Activated naive CD4-positive, alpha-beta T cell treated with anti-CD3 and anti-CD28 coated beads, Interleukin-2, amount 50 U/mL, for 72 hours (primary cell): ENCODE measurements at places on chromosomes 7 and 10.
A peak's percentile ranks its signal among the peaks of the same experiment; 100 is the strongest.

- DNase-seq = peak; percentile 56
These were observed 844 bp upstream of the KAT6B start for GRCh38 chr10:74825371-74826141.

- DNase-seq = no peak
These were observed at the start of gene CUZD1 for GRCh38 chr10:122845783-122846332. TSS of gene CUZD1 (minus strand) at chr10:122845857. CDS start at chr10:122845843, 14 bp downstream.

GRCh38 chr7:102823390-102824119 lies 74.8 kb downstream of the FAM185A start:
- no peak for DNase-seq

DNA sequence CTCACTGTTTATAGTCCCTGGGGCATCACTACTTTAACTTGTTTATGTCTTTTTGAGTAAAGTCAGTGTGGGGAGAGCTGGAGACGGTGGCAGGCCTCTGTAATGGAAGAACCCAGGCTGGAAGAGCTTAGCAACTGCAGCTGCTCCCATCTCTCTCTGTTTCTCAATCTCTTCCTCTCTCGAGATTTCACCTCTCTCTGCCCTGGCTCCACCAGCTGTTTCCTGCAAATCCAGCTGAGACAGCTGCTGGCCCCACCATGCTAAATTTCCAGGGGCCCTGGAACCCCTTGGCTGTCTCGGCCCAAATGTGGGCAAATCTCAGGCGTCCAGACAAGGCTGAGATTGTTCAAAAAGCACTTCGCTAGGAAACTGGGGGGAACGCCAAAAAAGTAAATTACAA lies 25.8 kb upstream of the SLF2 start:
- peak; percentile 11 for DNase-seq

GRCh38 chr7:38185395-38186307 lies 7.6 kb downstream of the STARD3NL start:
- no peak for DNase-seq

DNA sequence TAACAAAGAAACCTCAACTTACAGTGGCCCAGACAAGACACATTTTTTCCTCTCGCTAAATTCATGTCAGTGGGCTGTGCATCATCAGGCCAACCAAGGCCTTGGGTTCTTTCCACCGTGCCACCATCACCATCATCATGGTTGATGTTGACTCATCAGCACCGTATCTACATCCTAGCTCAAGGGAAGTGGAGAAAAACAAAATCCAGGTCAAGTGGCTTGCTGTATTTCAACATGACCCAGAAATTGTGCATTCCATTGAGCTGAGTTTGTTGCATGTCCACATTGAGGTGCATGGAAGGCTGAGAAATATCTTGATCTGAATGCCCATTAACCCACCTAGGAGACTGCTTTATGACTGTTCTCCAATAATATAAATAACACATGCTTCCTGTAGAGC lies 312.4 kb upstream of the CDC14C start:
- no peak for DNase-seq

GRCh38 chr10:5603091-5603847 lies 63.1 kb downstream of the ASB13 start:
- no peak for DNase-seq

GRCh38 chr7:30019960-30020359 lies 6.5 kb downstream of the FKBP14 start:
- no peak for DNase-seq

DNA sequence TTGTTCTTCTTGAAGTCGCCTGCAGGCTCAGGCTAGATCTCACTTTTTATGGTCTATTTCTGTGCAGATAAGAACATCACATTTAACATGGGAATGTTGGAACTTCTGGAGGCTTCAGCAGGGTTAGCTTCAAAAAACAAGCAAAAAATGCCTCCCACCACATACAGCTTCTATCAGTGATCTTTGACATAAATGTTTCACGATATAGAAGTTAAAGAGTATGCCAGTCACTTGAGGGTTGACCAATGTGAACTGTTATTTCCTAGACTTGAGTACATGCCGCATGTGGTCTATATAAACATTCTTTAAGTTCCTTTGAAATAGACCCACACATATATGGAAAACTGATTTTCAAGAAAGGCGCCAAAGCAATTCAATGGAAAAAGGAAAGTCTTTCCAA lies 219.2 kb upstream of the KLF14 start:
- no peak for DNase-seq

- no peak for DNase-seq
These were observed 606 bp upstream of the LAMB1 start for GRCh38 chr7:108003599-108003935.

DNA sequence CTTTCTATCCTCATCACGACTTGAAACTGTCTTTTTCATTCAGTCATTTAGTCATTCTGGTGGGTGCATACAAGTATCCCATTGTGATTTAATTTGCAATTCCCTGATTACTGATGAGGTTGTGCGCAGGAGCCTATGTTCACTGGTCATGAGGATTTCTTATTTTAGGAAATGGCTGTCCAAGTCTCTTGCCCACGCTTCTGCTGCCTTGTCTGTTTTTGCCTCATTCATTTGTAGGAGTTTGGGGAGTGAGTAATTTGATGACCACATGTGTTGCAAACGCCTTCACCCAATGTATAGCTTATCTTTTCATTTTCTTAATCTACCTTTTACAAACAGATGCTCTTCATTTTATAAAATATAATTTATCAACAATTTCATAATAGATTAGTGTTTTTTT lies 127.3 kb downstream of the ARHGAP22 start:
- no peak for DNase-seq

- no peak for DNase-seq
These were observed 7.8 kb upstream of the SFTPA1 start for GRCh38 chr10:79602953-79603352.

DNA sequence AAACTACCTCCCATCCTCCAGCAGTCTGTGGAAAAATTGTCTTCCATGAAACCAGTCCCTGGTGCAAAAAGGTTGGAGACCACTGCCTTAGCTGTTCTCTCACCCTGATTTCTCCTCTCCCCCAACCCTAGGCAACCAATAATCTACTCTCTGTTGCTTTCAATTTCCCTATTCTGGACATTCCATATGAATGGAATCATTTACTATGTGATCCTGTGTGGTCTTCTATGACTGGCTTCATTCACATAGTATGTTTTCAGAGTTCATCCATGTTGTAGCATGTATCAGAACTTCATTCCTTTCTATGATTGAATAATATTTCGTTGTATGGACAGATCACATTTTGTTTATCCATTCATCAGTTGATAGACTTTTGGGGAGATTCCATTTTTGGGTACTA lies 38.3 kb upstream of the DLG5 start:
- DNase-seq = no peak

- no peak for DNase-seq
These were observed 2.6 kb downstream of the STK31 start for GRCh38 chr7:23712368-23713284.

DNA sequence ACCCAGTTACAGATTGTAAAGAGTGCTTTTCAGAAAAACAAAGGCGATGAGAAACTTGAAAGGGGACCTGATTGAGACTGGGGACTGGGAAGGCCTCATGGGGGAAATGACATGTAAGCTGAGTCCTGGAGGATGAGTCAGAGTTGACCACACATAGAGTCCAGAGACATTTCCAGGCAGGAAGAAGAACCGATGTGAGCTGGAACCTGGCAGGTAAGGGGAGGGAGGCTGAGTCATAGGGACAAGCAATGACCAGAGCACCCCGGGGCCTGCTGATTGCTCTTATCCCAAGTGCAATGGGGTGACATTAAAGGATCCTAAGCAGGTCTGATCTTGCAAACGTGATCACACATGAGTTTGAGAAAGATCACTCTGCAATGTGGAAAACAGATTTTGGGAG lies 11.7 kb downstream of the TLL2 start:
- DNase-seq = no peak

DNA sequence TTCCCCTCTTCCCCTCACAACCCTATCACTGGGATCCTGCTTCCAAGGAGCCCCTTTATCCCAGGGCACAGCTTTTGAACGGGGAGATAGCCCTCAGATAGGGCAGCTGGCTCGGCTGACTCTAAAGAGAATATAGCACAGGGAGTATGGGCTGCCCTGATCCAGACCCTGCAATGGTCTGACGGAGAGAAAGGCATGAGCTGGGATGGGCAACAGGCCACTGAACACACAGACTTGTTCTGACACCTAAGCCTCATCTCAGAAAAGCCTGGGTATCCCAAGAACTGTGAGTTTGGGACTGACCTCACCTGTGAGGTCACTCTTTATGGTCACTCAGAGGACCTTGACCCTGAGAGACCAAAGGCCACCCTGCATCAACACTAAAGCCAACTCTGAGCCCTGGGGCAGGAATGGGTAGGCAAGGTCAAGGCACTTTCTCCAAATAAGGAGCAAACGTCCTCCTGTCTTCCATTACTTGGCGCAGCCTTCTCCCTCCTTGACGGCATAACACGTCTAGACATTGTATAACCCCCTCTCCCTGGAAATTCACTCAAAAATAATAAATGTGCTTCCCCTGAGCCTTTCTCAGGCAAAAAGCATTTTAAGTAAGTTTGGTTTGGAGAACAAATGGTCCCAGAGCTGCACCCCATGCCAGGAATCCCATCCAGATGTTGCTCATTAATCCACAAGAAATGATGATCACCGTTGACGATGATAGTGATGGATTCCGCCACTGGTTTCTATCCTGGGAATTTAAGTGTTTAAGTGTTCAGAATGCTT lies 8.2 kb upstream of the LRRC18 start:
- DNase-seq = no peak

GRCh38 chr7:74429153-74429747 lies 24.5 kb upstream of the GTF2IRD1 start:
- DNase-seq = no peak

- DNase-seq = peak; percentile 28
These were observed 924 bp downstream of the BMPR1A start for GRCh38 chr10:86757113-86757972.

DNA sequence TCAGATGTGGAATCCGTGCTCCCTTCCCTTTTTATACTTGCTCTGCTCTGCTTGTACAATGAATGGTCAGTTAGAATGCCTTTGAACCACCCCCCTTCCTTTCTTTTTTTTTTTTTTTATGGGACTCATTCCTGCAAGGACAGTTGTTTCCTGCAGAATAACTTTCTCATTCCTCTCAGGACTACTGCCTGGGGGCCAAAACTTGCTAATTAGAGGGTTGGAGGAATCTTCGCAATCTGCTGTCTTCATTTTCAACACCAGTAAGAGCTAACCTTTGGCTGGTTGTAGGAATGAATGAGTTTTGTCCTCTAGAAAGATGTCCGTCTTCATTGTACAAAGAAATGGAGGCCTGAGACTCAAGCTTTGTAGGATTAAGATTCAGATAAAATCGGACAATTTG lies 868.1 kb downstream of the LRMDA start:
- no peak for DNase-seq

- peak; percentile 69 for DNase-seq
These were observed at the start of gene AOAH for GRCh38 chr7:36723951-36724664. TSS of gene AOAH (minus strand) at chr7:36724494. CDS start at chr7:36724148, 346 bp downstream.

DNA sequence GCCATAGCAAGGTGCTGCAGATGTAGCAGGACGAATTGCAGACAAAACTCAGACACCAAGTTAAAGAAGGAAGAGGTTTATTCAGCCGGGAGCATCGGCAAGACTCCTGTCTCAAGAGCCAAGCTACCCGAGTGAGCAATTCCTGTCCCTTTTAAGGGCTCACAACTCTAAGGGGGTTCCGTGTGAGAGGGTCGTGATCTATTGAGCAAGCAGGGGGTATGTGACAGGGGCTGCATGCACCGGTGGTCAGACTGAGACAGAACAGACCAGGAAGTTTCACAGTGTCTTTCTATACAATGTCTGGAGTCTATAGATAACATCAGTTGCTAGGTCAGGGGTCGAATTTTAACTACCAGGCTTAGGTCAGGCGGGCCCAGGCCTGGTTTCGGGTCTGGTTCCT lies 222.0 kb upstream of the C7orf33 start:
- DNase-seq = no peak

- DNase-seq = no peak
These were observed 112.1 kb upstream of the ABCB5 start for GRCh38 chr7:20503278-20503950.

DNA sequence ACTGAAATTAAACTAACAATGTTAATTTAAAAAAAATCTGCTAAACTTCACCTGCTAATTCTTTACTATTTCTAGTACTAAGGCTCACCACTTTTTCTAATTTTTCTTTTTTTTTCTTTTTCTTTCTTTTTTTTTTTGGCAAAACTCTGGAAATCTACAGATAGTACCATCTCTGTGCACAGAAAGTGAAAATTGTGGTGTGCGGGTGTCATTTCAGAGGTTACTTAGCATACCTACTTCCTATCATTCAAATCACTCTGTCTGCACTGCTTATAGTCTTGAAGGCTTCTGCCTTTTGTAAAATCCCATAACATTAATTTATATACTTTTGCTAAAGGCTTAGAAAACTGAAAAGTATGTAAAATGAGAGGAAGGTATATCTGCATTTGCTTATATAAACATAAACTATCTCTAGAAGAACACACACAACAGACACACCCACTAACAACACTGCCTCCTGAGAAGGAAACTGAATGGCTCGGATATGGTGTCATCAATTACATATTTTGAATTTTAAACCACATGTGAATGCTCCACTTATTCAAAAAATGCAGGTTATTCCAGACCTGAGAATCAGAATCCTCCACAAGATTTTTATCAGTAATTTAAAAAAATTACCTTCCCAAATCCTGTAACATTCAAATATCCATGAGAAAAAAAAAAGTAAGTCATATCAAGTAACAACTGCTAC lies 229.5 kb downstream of the PARD3 start:
- no peak for DNase-seq

DNA sequence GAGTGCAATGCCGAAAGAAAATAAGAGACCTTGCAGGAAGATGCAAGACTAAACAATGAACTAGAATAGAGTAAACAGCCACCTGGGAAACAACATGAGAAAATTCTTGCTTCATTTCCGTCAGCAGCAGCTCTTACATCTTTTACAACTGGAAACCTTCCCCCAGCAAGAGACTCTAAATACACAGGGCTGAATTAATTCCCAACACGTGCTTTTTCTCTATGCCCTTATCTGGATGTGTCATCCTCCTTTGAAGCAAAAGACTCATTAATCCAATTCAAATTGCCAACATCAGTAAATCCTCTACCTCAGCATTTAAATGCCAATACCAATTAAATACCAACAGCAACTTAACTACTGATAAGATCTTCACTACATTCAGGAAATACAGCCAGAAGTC lies 99.0 kb upstream of the PDE1C start:
- DNase-seq = no peak

DNA sequence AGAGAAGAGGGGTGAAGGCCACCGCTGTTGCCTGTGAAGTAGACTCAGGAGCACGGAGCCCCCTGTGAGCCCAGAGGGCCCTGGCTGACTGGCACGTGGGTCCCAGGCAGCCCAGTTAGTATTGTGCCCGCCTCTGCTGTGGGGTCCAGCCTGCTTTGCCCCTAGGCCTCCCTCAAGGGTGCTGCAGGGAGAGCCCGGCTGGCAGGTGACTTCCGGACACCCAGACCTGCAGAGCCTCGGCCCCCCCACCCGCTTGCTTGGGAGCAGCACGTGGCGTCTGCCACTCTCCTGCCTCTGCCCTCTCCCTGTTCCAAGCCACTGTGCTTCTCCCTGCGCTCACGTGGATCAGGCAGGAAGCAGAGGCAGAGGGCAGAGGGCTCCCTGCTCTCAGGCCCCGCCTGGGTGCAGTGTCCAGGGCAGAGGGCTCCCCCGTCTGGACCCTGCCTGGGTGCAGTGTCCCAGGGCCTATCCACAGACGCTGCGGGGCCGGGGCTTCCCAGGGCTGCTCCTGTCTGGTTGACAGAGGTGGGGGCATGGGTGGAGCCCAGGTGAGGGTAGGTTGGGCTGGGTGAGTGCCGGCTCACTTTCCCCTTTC lies 88.4 kb downstream of the DNAJB6 start:
- DNase-seq = no peak

- no peak for DNase-seq
These were observed 48.7 kb downstream of the UPF2 start for GRCh38 chr10:11993834-11994468.

- no peak for DNase-seq
These were observed 131.1 kb upstream of the RSU1 start for GRCh38 chr10:16948361-16948760.
